ENCODE measurements at places on chromosomes 1 and 21. TPM values are rescaled to one million over a fixed set of nuclear protein-coding genes. Genes with fewer than 3 reads are reported as not detected.

ESRRG gene
- total RNA-seq: 1.5 TPM

ACTRT2 gene
- total RNA-seq: not detected

DYNLT5 gene
- total RNA-seq: 1.6 TPM

CELA2A gene
- not detected for total RNA-seq

DCST1 gene
- total RNA-seq: not detected

HAO2 gene
- not detected for total RNA-seq

ZNF593OS gene
- total RNA-seq: not detected

GRCh38 chr21:32065654-32066053 is 192.8 kb downstream of the HUNK start:
- no peak for DNase-seq

- DNase-seq: no peak
These were observed 78.8 kb downstream of the SPSB1 start for GRCh38 chr1:9371391-9371935.

DNA sequence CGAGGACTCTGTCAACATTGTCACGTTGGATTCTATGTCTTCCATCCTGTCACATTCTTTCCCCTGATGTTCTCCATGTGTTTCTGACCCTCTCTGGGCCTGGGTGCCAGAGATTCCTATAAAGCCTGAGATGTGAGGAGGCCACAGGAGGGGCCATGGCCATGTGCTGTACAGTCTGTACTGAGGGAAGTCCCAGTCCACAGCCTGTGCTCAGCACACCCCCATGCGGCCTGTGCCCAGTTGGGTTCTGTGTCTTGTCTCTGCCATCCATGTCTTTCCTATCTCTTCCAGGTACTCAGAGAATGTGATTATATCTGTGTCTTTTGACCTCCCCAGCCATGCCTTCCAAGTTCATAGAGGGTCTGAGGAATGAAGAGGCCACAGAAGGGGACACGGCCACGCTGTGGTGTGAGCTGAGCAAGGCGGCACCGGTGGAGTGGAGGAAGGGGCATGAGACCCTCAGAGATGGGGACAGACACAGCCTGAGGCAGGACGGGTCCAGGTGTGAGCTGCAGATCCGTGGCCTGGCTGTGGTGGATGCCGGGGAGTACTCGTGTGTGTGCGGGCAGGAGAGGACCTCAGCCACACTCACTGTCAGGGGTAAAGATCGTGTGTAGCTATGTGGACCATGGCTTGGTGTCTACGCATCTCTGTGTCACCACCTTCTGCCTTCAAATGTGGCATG is 86.1 kb downstream of the OBSCN start:
- DNase-seq: no peak

DNA sequence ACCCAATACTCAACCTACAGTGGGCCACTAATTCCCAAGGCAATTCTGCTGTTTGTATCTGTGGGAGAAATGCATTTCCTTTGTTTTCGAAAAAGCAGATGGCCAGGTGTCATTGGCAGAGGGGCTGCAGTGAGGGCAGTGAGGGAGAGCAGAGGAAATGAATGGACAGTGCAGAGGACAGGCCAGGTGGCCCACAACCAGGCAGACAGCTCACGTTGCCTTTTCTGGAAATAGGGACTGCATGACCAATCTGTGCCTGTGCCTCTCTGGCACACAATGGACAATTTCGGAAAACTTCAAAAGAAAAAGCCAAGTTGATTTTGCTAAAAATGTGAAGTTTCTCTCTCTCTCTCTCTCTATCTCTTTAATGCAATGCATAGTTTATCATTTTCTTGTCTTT is 52.6 kb upstream of the ETS2 start:
- no peak for DNase-seq

GRCh38 chr1:154313066-154313356 is 7.9 kb upstream of the AQP10 start:
- no peak for DNase-seq

DNA sequence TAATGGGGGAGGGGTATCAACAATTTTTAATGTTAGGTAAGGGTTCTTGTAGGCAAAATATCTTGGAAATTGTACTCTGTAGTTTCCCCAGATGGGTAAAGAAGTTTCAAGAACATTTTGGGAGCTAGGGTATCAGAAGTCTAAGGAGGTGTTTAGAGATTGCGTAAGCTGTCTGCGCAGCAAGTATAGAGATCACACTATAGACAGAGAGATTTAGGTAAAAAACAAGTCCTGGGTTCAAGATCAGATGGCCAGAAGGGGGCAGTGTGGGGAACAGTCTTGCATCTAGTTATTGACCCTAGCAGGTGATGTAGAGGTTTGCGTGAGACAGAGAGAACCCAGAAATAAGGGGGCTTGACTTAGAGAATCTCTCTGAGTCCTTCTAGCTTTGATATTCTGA is 80.8 kb downstream of the S1PR1 start:
- no peak for DNase-seq

DNA sequence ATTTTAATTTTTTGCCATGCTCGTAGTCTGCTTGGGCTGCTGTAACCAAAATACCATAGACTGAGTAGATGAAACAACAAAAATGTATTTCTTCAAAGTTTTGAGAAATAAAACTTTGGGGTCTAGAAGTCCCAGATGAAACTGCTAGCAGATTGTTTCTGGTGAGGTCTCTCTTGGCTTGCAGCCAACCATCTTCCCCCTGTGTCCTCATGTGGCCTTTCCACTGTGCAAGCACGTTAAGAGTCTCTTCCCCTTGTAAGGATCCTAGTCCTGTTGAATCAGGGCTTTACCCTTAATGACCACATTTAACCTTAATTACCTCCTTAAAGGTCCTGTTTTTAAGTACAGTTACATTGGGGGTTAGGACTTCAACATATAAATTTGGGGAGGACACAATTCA is 86.6 kb downstream of the PTBP2 start:
- DNase-seq: no peak

- DNase-seq: no peak
These were observed 26.4 kb upstream of the RNF187 start for GRCh38 chr1:228460821-228461220.

DNA sequence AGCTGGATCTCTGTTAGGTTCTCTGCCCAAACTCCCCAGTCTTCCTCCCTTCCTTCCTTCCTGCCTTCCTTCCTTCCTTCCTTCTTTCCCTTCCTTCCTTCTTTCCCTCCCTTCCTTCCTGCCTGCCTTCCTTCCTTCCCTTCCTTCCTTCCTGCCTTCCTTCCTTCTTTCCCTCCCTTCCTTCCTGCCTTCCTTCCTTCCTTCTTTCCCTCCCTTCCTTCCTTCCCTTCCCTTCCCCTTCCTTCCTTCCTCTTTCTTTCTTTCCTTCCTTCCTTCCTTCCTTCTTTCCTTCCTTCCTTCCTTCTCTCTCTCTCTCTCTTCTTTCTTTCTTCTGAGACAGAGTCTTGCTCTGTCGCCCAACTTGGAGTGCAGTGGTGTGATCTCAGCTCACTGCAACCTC is 8.7 kb upstream of the LSM10 start:
- no peak for DNase-seq

GRCh38 chr1:60899464-60899863 is 182.9 kb upstream of the NFIA start:
- DNase-seq: no peak

GRCh38 chr1:87805666-87806378 is 477.1 kb downstream of the LMO4 start:
- DNase-seq: no peak

- DNase-seq: no peak
These were observed 218.7 kb downstream of the DAB1 start for GRCh38 chr1:57204942-57205787.

DNA sequence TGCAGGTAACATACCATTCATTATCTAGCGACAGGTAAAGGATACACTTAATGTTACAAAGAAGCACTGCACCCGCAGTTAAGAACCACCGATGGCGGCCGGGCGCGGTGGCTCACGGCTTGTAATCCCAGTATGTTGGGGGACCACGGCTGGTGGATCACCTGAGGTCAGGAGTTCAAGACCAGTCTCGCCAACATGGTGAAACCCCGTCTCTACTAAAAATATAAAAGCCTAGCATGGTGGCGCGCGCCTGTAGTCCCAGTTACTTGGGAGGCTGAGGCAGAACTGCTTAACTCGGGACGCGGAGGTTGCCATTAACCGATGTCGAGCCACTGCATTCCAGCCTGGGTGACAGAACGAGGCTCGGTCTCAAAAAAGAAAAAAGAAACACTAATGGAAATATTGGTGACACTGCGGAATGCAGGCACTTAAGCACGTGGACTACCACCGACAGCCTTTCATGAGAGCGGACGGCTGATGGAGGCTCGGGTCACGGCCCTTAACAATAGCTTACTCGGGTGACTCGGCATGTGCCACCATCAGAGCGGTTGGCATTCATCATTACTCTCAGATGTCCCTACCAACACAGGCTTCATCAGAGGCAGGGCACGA is 542 bp downstream of the GAS5 start:
- no peak for DNase-seq

DNA sequence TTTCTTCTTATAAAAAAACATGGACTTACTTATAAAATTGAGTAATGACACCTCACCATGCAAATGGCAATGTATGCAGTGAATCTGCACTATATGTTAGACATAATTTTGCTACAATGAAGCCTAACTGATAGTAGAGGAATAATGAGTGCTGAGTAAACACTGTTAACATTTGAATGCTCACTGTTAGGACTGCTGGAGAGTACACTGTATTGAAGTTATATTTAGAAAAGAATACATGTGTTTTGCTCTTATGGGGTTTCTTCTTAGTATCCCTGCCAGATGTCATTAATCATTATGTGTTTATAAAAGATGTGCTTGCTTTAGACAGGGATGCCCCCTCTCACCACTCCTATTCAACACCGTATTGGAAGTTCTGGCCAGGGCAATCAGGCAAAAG is 111.1 kb upstream of the ZP4 start:
- no peak for DNase-seq

DNA sequence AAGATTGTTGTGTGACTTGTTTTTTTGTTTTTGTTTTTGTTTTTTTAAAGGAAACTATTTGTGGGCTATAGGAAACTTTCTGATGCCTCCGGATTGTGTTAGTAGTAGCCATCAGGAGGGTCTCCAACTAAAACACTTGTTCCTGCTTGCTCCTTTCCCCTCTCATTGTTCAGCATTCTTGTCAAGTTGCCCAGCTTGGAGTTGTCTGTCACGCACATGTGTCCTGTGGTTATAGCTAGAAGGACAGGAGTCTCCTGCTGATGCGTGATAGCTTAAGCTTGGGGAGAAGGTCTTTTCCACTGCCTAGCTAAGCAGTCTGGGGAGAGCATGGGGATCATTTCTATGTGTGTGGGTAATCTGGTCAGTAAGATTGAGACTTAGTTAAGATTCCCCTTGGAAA is 3.2 kb upstream of the LYPLA2 start:
- no peak for DNase-seq

GRCh38 chr1:92333668-92334067 is 34.8 kb downstream of the RPAP2 start:
- DNase-seq: no peak
